ENCODE measurements at places on chromosomes 4 and X.

DNA sequence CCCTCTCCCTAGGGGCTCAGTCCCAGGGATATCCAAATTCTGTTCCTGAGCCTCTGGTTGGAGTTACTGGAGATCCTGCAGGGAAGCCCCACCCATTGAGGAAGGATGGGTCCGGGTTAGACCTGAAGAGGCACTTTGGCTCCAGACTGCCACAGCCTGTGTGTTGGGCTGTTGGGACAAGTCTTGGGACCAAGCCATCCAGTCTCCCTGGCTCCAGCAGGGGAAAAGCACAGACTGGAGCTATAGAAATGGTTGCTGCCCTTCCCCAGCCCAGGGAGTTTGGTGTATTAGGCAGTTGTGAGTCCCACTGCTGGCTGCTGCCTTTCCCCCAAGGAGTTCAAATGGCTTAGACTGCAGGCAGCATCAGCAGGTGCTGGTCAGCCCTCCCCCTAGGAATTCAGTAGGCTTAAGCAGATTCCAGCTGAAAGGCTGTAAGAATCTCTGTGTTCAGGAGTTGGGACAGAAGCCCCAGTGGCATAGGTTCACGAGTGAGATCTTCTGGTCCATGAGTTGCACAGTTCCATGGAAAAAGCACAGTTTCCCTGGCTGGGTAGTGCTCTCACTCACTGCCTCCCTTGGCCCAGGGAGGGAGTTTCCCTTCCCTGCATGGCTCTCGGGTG lies 344.0 kb upstream of the EPHA5 start:
- DNase-seq: no peak

DNA sequence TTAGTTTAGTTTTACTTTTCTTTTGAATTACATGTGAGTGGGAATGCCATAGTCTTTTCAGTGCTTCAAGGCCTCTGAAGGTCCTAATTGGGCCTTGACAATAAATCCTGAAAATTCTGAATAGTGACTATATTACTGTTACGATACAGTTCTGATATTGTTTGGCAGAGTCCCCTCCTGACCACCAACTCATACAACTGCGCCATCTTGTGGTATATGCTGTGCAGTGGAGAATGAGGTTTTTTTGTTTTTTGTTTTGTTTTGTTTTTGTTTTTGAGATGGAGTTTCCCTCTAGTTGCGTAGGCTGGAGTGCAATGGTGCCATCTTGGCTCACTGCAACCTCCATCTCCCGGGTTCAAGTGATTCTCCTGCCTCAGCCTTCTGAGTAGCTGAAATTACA lies 56.6 kb upstream of the CHRDL1 start:
- DNase-seq: no peak

DNA sequence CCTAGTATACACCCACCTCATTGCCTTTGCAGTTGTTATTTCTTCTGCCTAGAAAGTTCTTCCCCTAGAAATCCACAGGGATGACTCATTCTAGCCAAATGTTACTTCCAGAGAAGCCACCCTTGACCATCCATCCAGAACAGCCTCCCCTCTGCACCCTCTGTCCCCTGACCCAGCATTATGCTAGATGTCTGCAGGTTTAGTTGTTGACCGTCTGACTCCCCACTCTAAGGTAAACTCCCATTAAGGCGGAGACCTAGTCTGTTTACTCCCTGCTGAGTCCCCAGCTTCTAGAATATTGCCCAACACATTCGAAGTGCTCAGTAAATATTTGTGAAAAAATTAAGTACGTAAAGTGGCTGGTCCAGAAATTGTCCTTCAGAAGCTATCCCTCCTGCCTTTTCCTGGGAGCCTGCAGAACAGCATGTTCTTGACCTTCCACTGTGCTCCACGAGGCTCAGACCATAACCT lies 11.0 kb downstream of the SRD5A3 start:
- DNase-seq: no peak

- no peak for DNase-seq
Measured at GRCh38 chrX:81202456-81202819, 536 bp downstream of the SH3BGRL start.

GRCh38 chrX:1420371-1420770 lies 28.5 kb upstream of the SLC25A6 start:
- no peak for DNase-seq

DNA sequence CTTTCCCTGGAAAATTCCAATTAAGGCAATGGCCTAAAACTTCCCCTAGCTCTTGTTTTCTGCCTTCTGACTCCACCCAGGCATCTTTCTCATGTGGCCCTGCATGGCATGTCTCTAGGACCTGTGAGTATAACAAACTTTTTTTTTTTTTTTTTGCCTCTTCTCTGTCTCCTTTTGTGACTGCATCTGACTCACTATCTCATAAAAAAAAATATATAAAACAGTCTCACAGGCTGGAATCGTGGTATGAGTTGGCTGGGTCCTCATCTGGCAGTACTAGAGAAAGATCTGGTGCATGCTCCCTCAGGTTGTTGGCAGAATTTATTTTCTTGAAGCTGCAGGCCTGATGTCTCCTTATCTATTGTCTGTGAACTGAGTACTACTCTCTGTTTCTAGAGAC lies 313.9 kb downstream of the TECRL start:
- no peak for DNase-seq

DNA sequence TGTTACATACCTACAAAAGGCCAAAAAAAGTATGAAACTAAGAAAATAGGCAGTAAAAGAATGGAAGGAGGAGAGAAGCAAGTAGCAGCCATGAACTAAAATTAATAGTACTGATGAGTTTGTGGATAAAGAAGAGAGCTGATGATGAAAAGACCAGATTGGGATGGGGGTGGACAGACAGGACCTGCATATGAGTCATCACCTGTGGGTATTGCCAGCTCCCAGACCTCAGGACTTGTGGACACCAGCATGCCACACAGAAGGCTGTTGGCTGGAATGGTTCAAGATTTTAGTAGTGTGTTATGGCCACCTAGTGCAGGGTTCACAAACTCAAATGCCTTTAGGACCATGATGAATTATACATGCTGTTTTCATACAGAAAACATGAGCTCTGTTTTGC lies 58.9 kb downstream of the ARX start:
- DNase-seq: no peak

- DNase-seq: no peak
Measured at GRCh38 chr4:111991163-111991562, 154.1 kb upstream of the FAM241A start.

- DNase-seq: no peak
Measured at GRCh38 chr4:27024805-27025204, 164.2 kb downstream of the STIM2 start.

DNA sequence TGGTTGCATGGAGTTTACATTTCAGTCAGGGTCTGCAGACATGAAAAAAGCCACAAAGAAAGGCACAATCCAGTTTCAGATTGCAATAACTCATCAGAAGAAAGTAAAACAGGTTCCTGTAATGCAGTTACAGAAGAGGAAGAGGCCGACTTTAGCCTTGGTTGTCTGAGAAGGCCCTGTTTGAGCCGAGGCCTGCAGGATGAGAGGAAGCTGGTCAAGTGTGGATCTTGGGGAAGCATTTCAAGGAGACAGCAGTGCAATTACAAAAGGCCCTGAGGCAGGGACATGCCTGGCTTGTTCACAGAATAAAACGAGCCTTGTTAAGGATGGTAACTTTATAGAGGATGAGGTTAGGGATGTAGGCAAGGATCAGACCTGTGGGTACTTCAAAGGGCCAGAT lies 62.4 kb downstream of the AFF2 start:
- no peak for DNase-seq

- no peak for DNase-seq
Measured at GRCh38 chrX:129640737-129641136, 14.0 kb downstream of the APLN start.

DNA sequence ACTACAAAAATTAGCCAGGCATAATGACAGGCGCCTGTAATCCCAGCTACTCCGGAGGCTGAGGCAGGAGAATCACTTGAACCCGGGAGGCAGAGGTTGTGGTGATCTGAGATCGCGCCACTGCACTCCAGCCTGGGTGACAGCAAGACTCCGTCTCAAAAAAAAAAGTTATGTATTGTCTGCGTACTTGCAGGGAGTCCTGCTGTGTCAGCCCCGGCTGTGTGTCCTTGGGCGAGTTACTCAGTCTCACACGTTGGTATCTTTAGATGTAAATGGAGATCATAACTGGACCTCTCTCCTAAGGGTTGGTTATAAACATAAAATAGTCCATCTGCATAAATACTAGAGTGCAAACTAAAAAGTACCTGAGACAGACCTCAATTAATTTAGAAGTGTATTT lies 22.7 kb upstream of the TBC1D14 start:
- no peak for DNase-seq

DNA sequence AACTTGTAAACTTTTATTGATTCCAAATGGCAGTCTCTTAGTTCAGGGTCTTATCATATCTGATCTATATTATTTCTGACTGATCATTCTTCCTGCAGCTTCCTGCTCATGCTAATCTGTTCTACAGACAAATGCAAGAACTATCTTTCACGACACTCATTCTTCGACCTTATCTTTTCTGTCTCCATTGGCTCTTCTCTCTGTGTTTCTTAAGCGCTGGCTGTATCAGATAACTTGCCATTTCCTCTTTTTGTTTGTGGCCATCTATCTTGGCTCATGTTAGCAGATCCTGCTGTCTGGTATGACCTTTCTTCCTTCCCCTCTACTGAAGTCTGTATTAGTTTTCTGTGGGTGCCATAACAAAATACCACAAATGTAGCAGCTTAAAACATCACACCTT lies 230.5 kb upstream of the PUDP start:
- DNase-seq: no peak

DNA sequence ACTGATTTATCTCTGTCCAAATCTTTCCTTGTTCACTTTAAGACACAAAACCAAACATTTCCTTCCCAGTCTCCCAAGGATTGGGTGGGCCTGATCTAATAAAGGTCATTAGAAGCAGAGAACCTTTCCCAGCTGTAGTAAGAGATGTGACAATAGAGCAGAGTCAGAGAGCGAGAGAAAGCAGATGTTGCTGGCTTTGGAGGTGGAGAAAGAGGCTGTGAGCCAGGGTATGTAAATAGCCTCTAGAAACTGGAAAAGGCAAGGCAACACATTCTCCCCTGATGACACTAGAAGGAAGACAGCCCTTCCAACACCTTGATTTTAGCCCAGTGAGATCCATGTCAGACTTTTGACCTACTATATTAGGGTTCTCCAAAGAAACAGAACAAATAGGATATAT lies 337.5 kb upstream of the CASK start:
- no peak for DNase-seq

DNA sequence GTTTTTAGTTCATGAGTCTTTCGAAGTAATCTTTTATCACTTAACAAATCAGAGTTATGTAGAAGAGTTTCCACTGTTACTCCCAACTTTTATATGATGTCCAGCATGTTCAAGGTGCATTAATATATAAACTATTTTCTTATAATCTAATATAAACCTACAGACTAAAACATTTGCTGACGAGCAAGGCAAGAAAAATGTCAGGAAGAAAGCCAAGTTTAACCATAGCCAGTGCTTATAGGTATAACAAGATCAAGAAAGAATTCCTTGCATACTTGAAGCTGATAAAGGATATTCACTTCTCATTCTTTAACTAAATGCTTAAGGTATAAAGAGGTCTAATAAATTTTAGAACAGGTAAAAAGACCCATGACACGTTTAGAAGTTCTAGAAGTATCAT lies 167.7 kb downstream of the NPNT start:
- DNase-seq: no peak

DNA sequence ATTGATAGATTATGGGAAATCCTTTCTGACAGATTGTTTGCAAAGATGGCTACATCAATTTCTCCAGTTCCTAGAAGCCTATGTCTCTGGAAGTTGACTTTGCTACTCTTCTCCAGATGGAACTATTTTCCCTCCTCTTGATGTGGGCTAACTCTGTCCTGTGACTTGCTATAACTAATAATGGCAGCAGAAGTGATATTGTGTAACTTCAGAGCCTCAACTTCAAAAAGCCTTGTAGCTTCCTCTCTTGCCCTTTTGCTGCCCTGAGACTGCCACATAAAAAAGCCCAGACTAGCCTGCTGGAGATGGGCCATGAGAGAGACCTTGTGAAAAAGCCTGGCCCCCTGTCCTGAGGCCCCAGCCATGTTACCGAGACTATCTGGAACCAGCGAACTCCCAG lies 210.7 kb upstream of the SLC7A11 start:
- no peak for DNase-seq

GRCh38 chrX:130699618-130700017 lies 203.4 kb downstream of the ENOX2 start:
- no peak for DNase-seq

DNA sequence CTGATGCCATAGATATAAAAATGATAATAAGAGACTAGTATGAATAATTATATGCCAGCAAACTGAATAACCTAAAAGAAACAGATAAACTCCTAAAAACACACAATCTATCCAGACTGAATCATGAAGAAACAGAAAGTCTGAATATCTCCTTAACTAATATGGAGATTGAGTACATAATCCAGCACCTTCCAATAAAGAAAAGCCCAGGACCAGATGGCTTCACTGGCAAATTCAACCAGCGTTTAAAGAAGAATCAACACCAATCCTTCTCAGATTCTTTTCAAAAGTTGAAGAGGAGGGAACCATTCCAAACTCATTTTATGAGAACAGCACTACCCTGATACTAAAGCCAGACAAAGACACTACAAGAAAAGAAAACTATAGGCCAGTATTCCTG lies 26.5 kb upstream of the RNF212 start:
- no peak for DNase-seq

GRCh38 chr4:96729641-96730040 lies 889.7 kb downstream of the PDHA2 start:
- no peak for DNase-seq

GRCh38 chrX:152819732-152820131 lies 10.8 kb downstream of the CETN2 start:
- DNase-seq: peak; percentile 43

- DNase-seq: no peak
Measured at GRCh38 chrX:3712870-3713224, 602 bp downstream of the PRKX start.

- DNase-seq: no peak
Measured at GRCh38 chrX:9438933-9439494, 25.8 kb upstream of the TBL1X start.

- DNase-seq: peak; percentile 5
Measured at GRCh38 chr4:154854362-154854761, 73.3 kb downstream of the RBM46 start.

DNA sequence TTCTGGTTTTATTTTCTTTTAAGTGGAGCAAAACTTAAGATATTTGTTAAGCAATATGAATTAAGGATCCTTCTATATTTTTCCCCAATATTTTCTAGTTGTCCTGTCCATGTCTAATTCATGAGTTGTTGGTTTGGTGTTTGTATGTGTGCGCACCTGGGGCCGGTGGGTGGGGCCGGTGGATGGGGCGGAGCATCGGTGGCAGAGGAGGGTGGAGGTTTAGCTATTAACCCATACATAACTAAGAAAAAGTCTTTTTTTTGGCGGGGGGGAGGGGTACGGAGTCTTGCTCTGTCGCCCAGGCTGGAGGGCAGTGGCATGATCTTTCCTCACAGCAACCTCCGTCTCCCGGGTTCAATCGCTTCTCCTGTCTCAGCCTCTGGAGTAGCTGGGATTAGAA lies 489.8 kb downstream of the PDGFC start:
- DNase-seq: no peak

GRCh38 chrX:16786791-16787735 lies 797 bp downstream of the TXLNG start:
- no peak for DNase-seq

GRCh38 chr4:126209147-126209546 lies 894.4 kb downstream of the FAT4 start:
- DNase-seq: no peak
